Ovary (tissue), 10 donors: ENCODE measurements at places on chromosomes 7 and 10. TPM values are rescaled to one million over a fixed set of nuclear protein-coding genes. Genes with fewer than 3 reads are reported as not detected.

MRPL32 gene
- 38.8 TPM for total RNA-seq

RASA4B gene
- total RNA-seq = 12.6 TPM

CYP26A1 gene
- not detected for total RNA-seq

DNAJB12 gene
- 29.7 TPM for total RNA-seq

ADCYAP1R1 gene
- total RNA-seq = 0.96 TPM

SPACDR gene
- total RNA-seq = 0.85 TPM

GRCh38 chr10:131437556-131438475 lies 126.3 kb upstream of the TCERG1L start:
- H3K4me1 ChIP-seq = peaks cover 10% of the 10 kb centered on the region
- no peaks in the 10 kb centered on the region for H3K36me3 ChIP-seq
- no peak for DNase-seq
- no peak overlapping the region for H3K27ac ChIP-seq
- no peak overlapping the region for H3K4me3 ChIP-seq

GRCh38 chr10:68406111-68406814 lies 814 bp downstream of the RUFY2 start:
- H3K4me3 ChIP-seq = peak overlapping the region; percentile 98
- H3K36me3 ChIP-seq = no peaks in the 10 kb centered on the region

DNA sequence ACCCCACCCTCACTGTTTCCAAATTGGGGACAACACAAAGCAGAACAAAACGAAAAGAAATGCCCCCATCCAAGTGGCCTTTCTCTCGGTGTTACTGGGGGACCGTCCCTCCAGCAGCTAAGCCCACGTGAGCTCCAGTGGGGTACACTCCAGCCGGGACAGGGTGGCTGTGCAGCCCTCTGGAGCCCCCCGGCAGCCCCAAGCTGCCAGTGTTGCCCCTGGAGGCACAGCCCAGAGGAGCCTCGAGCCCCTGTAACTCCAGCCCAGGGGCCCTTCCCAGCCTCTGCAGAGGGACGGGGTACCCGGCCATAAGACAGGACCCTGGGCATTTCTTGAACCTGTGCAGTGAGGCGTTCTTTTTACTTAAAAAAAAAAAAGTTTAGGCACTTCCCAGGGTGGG lies 124.5 kb upstream of the KCTD7 start:
- no peaks in the 10 kb centered on the region for H3K36me3 ChIP-seq
- no peak overlapping the region for H3K27ac ChIP-seq
- DNase-seq = peak; percentile 21
- H3K27me3 ChIP-seq = no peaks in the 10 kb centered on the region
- H3K4me1 ChIP-seq = peaks cover 1% of the 10 kb centered on the region
- H3K4me3 ChIP-seq = no peak overlapping the region

GRCh38 chr7:129698516-129699418 lies 87.2 kb downstream of the NRF1 start:
- no peaks in the 10 kb centered on the region for H3K36me3 ChIP-seq
- no peak overlapping the region for H3K4me3 ChIP-seq
- H3K27me3 ChIP-seq = no peaks in the 10 kb centered on the region
- no peaks in the 10 kb centered on the region for H3K4me1 ChIP-seq
- H3K27ac ChIP-seq = no peak overlapping the region

- no peak overlapping the region for H3K4me3 ChIP-seq
- no peaks in the 10 kb centered on the region for H3K4me1 ChIP-seq
- no peaks in the 10 kb centered on the region for H3K36me3 ChIP-seq
- no peak overlapping the region for H3K27ac ChIP-seq
Observed at GRCh38 chr10:98963608-98964007, 272.0 kb downstream of the HPSE2 start.

GRCh38 chr7:68147614-68148238 lies 1151.1 kb downstream of the TYW1 start:
- no peak overlapping the region for H3K4me3 ChIP-seq
- H3K27ac ChIP-seq = no peak overlapping the region
- H3K27me3 ChIP-seq = no peaks in the 10 kb centered on the region
- no peaks in the 10 kb centered on the region for H3K36me3 ChIP-seq
- no peaks in the 10 kb centered on the region for H3K4me1 ChIP-seq
- no peak for DNase-seq

- no peak overlapping the region for H3K4me3 ChIP-seq
- no peaks in the 10 kb centered on the region for H3K27me3 ChIP-seq
- H3K4me1 ChIP-seq = no peaks in the 10 kb centered on the region
- H3K27ac ChIP-seq = no peak overlapping the region
- H3K36me3 ChIP-seq = no peaks in the 10 kb centered on the region
Observed at GRCh38 chr10:62705789-62706188, 98.7 kb upstream of the ADO start.

DNA sequence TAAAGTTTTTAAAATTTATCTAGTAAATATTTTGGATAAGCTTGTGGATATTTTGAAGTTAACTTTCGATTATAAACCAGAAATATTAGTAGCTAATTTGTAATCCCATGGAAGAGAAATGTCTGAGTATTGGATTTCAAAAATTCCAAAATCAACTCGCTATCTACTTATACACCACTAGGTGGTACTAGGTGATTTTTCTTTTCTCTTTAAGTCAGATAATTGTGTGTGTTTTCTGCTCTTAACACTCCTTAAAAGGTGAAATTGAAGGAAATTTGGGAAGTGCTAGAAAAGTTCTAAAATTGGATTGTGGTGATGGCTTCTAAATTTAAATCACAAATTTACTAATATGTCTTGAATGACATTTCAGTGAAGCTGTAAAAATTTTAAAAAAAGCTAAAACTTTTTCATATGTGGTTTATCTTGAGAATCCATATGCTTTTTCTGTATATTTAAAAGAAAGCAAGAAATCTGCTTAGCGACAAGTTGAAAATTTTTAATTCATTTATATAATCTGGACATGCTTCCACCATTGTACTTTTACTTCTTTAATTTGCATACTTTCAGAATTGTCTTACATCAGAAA lies 90.2 kb downstream of the IPMK start:
- H3K4me3 ChIP-seq = no peak overlapping the region
- no peak for DNase-seq
- no peaks in the 10 kb centered on the region for H3K36me3 ChIP-seq
- H3K4me1 ChIP-seq = no peaks in the 10 kb centered on the region
- no peaks in the 10 kb centered on the region for H3K27me3 ChIP-seq
- H3K27ac ChIP-seq = no peak overlapping the region

DNA sequence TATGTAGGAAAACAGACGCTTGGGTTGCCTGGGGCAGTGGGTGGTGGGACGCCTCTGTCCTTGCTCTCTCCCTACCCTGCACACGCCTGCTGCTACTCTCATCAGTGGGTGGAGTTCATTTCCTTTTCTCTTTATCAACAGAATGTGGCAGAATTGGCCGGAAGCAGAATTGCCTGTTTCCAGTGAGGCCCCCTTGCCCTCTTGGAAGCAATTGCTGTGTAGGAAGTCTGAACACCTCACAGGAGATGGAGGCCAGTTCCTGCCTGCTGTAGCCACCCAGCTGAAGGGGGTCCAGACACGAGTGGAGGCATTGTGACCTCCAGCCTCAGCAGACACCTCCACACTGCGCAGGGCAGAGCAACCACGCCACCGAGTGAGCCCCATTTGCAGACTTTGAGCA lies 331.6 kb upstream of the ZNF32 start:
- H3K4me3 ChIP-seq = no peak overlapping the region
- no peaks in the 10 kb centered on the region for H3K27me3 ChIP-seq
- no peak for DNase-seq

DNA sequence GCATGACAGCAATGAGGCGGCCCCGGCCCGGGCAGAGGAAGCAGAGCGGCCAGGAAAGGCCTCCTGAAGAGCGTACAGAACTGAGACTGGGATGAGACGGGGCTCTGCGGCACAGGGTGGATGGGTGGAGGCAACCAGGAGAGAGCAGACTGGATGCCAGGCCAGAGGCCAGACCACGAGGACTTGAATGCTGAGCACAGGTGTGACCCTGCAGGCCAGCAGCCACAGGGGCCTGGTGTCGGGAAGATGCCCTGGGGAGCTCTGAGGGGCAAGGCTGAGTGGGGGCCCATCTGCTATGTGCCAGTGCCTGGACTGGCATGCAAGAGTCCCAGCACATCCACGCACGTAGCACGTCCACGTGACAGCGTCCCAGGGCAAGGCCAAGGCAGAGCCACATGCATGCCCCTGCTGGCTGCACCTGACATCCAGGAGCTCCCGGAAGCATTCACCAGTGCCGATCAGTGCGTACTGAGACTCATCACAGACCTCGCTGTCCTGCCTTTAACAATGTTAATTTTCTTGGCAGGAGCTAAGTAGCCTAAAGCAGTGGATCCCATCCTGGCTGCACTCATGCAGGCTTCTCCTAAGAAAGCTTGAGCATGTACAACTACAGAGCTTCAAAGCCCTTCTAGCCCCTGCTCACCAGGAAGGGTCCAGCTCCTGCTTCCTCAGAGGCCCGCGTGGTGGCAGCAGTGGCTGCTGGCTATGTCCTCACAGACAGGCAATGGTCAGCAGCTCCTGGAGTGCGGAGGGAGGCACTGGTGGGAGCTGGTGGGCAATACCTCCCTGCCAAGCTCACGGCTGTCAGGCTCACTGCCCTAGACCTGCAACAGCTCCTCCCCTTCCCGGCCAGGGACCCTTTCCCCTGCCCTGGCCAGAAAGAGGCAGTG lies 18.0 kb downstream of the GRID1 start:
- no peaks in the 10 kb centered on the region for H3K4me1 ChIP-seq
- H3K27me3 ChIP-seq = no peaks in the 10 kb centered on the region

GRCh38 chr10:54319341-54319740 lies 481.7 kb downstream of the PCDH15 start:
- no peak for DNase-seq
- no peak overlapping the region for H3K27ac ChIP-seq
- H3K36me3 ChIP-seq = no peaks in the 10 kb centered on the region
- no peak overlapping the region for H3K4me3 ChIP-seq

DNA sequence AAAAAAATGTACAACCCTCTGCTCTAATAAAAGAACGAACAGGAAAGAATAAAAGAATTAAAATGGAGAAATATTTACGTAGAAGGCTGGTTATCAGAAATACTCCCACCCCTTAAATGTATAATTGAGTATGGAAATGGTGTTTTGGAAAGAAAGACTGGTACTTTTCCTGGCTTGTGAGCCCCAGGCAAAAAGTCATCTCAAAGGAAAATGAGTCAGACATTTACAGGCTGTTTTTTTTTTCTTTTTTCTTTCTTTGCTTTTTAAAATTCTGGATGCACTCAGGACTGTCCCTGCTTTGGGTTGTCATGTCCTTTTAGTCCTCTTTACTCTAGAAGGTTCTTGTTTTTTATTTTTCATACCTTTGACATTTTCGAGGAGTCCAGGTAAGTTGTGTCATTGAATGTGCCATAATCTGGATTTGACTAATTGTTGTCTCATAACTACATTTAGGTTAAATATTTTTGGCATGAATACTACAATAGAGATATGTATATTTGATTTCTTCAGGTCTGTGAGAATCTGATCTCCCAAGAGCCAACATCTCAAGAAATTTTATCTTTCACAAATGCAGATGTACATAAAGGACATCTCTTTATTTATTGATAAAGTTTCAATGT lies 313.0 kb upstream of the GLI3 start:
- no peak overlapping the region for H3K27ac ChIP-seq
- peaks cover 2% of the 10 kb centered on the region for H3K4me1 ChIP-seq
- no peaks in the 10 kb centered on the region for H3K36me3 ChIP-seq
- H3K4me3 ChIP-seq = no peak overlapping the region
- H3K27me3 ChIP-seq = no peaks in the 10 kb centered on the region

DNA sequence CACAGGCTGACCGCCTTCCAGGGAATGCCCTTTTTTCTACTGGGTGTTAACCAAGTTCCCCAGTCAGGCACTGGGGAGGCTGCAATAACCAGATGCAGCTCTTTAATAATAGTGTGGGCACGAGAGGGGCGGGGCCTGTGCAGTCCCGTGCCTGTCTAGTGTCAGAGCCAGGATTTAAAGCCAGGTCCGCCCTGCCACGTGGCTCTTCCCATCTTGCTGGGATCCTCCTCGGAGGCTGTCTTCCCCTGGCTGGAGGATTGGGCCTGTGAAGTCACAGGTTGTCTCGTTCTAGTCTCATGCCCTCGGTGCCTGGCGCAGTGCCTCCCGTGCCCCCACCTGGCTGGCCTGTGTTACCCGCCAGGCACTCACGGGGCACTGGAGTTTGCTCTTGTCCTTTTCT lies 25.2 kb downstream of the TMEM120A start:
- peaks cover 42% of the 10 kb centered on the region for H3K4me1 ChIP-seq
- DNase-seq = no peak
- no peaks in the 10 kb centered on the region for H3K36me3 ChIP-seq
- H3K27ac ChIP-seq = peak overlapping the region; percentile 40
- H3K27me3 ChIP-seq = no peaks in the 10 kb centered on the region
- H3K4me3 ChIP-seq = no peak overlapping the region

DNA sequence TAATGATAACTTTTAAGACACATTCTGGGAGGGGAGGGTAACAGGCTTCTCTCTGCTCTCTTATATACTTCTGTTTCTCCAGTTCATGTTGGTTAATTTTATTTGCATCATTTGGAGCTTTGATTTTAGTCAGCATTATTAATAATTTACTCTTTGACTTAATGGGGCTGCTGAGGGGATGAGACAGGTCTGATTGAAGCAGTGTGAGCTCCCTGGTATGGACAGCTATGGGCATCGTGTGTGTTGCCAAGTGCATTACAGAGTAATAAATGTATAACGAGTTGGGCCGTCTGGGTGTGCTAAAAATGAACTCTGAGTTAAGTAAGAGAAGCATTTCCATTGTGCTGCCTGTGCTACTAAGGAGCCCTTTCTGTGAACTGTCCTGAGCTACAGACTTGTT lies 31.7 kb upstream of the IKZF1 start:
- H3K27me3 ChIP-seq = no peaks in the 10 kb centered on the region
- no peak overlapping the region for H3K4me3 ChIP-seq
- H3K27ac ChIP-seq = no peak overlapping the region
- no peak for DNase-seq
- H3K36me3 ChIP-seq = no peaks in the 10 kb centered on the region
- H3K4me1 ChIP-seq = no peaks in the 10 kb centered on the region

DNA sequence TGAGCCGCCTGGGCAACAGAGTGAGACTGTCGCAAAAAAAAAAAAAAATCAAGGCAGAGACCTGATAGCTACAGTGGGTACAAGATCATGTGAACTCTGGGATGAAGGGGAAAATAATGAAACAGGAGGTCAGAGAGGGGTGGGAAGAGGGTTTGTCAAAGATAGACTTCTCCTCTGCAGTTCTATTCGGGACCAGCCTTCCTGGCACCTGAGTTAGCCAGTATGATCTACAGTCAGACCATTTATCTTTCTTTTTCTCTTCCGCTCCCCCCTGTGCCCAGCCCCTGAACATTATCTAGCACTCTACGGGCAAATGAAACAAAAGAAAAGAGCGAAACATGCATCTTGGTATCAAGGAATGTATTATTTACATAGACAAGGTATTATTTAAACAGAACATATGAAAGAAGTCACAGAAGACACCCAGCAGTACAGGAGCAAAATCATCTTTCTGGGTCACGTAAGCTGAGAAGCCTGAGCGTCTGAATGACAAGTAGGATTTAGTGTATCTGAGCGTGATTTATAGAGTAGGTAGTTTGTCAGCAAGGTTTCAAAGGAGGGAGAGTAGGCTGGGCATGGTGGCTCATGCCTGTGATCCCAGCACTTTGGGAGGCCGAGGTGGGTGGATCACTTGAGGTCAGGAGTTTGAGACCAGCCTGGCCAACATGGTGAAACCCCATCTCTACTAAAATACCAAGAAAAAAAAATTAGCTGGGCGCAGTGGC lies 109.0 kb downstream of the PRKCQ start:
- no peak overlapping the region for H3K27ac ChIP-seq
- no peaks in the 10 kb centered on the region for H3K36me3 ChIP-seq
- H3K4me3 ChIP-seq = no peak overlapping the region
- DNase-seq = no peak
- H3K4me1 ChIP-seq = peaks cover 2% of the 10 kb centered on the region
